ENCODE measurements at places on chromosomes 3 and 15.

DNA sequence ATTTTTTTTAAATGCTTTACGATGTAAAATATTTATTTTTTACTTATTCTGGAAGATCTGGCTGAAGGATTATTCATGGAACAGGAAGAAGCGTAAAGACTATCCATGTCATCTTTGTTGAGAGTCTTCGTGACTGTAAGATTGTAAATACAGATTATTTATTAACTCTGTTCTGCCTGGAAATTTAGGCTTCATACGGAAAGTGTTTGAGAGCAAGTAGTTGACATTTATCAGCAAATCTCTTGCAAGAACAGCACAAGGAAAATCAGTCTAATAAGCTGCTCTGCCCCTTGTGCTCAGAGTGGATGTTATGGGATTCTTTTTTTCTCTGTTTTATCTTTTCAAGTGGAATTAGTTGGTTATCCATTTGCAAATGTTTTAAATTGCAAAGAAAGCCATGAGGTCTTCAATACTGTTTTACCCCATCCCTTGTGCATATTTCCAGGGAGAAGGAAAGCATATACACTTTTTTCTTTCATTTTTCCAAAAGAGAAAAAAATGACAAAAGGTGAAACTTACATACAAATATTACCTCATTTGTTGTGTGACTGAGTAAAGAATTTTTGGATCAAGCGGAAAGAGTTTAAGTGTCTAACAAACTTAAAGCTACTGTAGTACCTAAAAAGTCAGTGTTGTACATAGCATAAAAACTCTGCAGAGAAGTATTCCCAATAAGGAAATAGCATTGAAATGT, 15.6 kb downstream of the THBS1 start:
- no peak for DNase-seq

DNA sequence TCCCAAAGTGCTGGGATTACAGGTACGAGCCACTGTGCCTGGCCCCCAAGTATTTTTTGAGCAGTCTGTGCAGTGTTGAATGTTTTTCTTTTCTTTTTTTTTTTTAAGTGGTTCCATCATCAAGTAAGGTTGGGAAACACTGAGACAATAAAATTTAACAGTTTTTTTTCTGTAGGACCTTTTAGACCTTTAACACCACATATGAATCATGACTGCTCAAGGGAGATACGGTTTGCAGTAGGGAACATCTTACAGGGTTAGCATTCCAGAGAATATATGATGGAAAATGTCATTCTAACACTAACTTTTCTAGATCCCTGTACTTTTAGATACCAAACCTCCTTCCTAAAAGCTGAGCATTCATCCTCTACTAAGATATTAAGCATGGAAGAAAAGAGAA, 41.7 kb downstream of the SNX4 start:
- no peak for DNase-seq

GRCh38 chr3:190321789-190322603, at the start of gene CLDN1:
CLDN1 (minus strand) TSS chr3:190322446; CDS start chr3:190322206, 240 bp downstream.
- peak; percentile 55 for DNase-seq

DNA sequence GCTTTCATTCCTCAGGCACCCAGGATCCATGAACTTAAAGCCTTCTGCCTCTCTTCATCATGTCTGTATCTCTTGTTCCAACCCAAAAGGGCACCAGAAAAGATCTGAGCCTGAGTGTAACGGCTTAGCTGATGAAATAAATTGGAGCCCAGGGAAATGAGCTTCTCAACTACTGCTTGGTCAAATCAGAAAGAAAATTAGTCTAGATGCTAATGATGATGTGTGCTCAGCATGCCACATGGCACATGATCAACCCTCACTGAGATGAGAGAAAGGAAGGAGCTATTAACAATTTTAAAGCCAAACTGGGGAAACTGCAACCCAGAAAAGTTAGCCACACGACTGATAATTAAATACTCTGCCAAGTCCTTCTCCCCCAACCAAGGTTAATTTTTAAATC, 325.7 kb downstream of the CNTN3 start:
- DNase-seq, result no peak

DNA sequence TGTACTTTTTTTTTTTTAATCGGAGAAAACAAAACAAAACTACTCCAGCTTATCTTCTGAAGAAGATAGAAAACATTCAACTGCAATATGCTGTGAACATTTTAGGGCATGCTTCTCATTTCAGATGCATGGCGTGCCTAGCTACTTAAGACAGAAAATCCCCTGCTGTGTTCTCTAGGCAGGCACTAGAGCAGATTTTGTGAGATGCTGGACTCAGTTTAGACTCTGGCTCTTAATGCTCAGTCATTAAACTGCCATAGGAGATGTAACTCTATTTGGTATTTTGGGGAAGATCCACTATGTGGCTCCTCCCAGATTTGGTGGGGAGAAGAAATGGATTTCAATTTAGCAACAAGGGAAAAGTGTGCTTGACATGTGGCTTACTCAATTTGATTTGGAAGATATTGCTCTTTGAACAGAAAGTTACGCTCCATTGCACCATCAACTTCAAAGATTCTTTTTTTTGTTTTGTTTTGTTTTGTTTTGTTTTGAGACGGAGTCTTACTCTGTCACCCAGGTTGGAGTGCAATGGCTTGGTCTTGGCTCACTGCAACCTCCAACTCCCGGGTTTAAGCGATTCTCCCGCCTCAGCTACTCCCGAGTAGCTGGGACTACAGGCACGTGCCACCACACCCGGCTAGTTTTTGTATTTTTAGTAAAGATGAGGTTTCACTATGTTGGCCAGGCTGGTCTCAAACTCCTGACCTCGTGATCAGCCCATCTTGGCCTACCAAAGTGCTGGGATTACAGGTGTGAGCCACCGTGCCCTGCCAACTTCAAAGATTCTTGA, 62.0 kb upstream of the LEKR1 start:
- no peak for DNase-seq

DNA sequence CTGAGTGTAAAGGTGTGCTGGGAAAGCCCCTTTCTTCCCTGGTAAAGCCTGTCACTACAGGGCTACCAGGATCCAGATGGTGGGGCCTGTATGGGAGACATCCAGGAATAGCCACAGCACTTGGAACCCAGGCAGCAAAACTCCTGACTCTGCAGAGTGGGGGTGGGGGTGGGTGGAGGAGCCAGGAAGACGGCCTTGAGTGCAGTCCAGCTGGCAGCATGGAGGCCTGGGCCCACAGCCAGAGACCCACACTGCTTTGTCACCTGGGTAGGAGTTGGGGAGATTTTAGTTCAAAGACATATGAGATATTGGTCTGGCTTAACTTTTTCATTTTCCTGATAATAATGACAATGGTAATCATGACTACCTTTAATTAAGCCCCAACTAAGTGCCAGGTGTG, 116.7 kb upstream of the MRPS22 start:
- no peak for DNase-seq

- no peak for DNase-seq
These were observed 7.5 kb upstream of the UACA start for GRCh38 chr15:70770863-70771262.

GRCh38 chr15:80743189-80743833, 35.9 kb upstream of the CEMIP start:
- no peak for DNase-seq

GRCh38 chr3:178517665-178518334, 18.4 kb upstream of the KCNMB2 start:
- DNase-seq, result no peak

DNA sequence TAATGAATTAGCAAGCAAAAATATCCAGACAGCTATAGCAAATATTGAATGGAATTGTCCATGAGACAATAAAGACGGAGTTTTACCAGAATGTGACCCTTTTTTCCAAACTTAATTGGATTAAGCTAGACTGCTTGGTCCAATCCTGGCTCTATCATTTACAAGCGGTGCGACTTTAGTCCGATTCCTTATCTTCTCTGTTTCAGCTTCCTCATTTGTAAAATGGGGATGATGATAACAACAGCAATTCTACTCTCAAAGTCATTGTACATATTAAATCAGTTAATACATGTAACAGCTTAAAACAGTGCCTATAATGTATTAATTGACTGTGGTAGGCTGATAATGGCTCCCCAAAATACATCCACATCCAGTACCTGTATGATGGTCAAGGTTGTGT, 62.1 kb upstream of the CRBN start:
- no peak for DNase-seq

DNA sequence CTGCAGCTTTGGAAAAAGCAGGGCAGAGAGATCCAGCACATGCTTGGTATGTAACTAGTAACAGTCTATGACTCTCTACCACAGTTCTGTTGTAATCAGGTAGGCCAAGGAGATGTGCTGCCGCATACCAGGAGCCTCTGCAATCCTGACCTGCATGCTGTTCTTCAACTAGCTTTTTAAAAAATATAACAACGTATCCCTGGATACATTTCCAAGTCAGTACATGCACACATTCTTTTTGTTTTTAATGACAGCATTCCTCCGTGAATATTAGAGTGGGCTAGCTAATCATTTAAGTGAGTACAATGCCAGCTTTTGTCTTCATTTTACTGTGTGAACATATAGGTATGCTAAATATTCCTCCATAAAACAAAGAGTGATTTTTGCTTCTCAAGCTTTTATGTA, 437.8 kb downstream of the RBMS3 start:
- DNase-seq, result no peak

- DNase-seq, result no peak
These were observed 749.0 kb downstream of the NSUN3 start for GRCh38 chr3:94811836-94812235.

DNA sequence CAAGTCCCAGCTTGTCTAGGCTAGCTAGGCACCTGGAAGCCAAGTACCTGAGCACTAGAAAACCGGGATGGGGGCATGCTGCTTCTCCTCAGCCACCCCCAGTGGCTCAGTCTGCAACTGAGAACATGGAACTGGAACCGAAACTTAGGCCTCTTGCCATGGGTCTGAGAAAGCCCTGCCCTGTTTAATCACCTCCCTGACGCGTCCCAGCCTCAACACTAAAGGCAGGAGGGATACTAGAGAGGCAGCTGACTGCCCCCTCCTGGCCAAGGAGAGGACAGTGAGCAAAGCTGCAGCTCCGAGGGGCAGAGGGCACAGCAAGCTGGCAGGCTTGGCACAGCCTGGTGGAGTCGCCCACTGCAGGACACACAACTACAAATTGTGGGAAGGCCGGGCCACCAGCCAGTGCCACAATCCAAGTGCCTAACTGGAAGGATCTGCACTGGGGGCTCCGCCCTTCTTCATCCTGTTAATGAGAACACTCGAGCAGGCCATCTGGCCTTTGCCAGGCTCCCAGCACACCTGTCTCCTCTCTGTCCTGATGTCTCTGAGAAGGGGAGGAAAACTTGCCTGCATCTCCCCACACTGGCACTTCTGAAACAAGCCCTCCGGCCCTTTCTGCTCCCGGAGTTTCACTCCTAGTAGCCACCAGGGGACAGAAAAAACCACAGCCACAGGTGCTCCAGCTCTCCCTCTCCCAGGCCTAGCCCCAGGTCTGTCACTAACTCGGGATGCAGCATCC, 53.7 kb downstream of the BDH1 start:
- peak; percentile 26 for DNase-seq

- DNase-seq, result no peak
These were observed 18.9 kb downstream of the CCPG1 start for GRCh38 chr15:55389264-55389607.

DNA sequence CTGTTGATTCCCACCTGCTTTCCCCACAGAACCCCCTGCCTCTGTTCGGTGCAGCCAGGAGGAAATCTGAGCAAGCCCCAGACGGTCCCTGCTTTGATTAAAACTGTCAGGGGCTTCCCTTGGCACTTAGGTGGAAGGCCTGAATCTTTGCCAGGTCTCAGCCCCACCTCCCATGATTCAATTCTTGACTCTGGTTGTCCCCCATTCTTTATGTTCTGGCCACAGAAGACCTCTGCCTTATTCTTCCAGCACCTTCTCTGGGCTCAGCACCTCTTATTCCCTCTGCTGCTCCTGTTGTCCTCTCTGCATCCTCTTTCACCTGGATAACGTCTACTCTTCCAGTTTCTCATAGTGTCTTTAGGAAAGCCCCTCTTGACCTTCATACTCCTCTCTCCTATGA, 349.4 kb downstream of the PTPRG start:
- no peak for DNase-seq

- DNase-seq, result no peak
These were observed 294.6 kb downstream of the STXBP5L start for GRCh38 chr3:121202573-121202972.

DNA sequence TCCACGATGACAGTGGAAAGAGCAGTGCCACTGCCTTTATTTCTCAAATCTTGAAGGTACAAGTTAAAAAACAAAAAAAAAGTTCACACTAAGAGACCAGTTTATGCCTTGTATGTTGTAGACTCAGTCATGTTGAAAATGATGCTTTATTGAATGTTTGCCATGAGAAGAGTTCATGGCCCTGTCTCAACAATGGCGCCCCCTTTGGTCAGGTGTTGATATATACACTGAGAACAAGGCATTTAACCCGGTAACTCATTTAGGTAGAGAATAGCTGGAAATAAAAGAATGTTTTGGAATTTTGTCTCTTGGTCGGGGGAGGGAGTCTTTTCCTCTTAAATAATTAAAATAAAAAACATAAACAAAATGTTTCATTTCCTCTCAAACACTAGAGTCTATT, 145.6 kb upstream of the SLC2A2 start:
- no peak for DNase-seq

DNA sequence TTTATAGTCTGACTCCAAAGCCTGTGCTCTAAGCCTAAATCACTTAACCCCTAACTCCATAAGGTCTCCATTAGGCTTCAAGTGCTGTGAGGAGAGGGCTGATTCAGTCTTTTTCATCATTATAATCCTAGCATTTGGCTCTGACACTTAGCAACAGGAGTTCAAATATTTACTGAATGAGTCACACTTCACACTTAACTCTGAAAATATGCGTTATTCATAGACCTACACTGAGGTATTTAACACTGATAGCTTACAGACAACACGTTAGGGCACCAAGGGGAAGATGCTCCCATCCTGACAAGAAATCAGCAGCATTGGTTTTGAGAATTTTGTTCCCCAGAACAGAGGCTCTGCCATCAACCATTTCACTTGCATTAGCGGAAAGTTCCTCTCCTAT, 53.5 kb downstream of the MSL2 start:
- DNase-seq, result no peak

DNA sequence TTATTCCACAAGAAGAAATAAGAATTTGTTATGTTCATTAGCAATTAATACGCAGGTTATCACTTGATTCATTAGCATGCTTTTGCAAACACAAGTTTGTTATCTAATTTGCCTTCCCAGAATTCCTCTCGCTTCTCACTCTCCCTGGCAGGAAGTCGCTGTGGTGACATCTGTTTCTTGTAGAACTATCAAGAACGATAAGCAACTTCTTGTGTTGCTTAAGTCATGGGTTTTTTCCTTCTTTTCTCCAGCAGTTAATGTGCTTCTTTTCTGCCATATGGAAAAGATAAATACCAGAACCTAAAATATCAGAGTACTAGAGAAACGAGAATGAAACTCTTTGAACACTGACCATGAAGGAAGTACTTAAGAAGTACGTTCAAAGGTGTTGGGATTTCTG, 99.8 kb upstream of the CHMP2B start:
- no peak for DNase-seq

DNA sequence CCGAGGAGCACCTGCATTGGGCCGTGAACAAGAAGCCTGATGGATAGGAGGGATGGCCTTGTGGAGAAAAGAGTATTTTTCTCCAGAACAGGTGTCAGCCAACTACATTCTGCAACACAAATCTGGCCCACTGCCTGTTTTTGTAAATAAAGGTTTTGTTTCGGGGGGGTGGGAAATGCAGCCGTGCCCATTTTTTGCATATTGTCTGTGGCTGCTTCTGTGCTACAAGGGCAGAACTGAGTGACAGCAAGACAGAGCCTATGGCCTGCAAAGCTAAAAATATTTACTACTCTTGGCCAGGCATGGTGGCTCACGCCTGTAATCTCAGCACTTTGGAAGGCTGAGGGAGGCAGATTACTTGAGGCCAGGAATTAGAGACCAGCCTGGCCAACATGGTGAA, 95.9 kb upstream of the AKAP13 start:
- DNase-seq, result no peak

- no peak for DNase-seq
These were observed 41.2 kb downstream of the KLF13 start for GRCh38 chr15:31367730-31368344.

Measured in CD4-positive, alpha-beta T cell treated with Interleukin-1 beta for 1 hour (primary cell).